ENCODE measurements at places on chromosomes 16 and 17. TPM values are rescaled to one million over a fixed set of nuclear protein-coding genes. Genes with fewer than 3 reads are reported as not detected.

Gene AANAT
- polyA plus RNA-seq: not detected

GRCh38 chr17:81471818-81472456 is 40.7 kb downstream of the ACTG1 start:
- DNase-seq: peak; percentile 46

DNA sequence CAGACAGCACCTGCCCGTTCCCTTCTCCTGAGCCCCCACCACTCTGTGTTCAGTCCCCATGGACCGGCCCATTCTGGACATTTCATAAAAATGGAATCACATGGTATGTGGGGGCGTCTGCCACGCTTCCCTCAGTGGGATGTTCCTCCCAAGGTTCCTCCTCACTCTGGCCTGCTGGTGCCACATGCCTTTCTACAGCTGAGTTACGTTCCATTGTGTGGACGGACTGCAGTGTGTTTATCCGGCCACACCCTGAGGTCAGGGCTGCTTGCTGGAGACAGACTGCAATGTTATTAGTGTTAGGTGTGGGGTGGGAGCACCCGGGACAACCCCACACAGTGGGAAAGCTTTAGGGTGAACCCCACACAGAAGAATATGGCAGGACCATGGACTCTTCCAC is 5.9 kb upstream of the AATK start:
- DNase-seq: no peak

DNA sequence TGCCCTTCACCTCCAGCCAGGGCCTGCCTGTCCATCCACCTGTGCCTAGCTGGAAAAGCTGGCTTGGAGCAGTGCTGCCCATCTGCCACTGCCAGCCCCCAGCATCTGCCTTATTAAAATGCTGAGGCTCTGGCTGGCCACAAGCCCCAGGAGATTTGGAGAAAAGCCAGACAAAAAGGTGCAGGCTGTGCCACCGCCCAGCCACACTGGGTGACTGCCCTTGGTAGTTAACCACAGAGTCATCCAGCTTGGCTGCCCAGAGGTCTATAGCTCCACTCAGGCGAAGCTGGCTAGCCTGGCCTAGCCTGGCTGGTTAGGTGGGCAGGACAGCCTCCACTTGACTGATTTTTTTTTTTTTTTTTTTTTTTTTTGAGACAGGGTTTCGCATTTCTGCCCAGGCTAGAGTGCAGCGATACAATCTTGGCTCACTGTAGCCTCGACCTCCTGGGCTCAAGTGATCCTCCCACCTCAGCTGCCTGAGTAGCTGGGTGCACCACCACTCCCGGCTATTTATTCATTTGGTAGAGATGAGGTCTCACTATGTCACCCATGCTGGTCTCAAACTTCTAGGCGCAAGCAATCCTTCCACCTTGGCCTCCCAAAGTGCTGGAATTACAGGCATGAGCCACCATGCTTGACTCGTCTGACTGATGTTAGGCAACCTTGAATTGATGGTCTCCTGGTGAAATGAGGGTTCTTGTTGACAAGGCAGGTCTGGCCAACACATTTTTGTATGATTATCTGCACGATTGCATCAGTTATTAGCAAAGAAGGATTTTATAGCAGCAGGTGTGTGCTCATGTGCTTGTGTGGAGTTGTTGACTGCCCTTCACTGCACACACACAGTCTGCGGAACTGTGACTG is 103.8 kb downstream of the RAB11FIP4 start:
- DNase-seq: no peak

GRCh38 chr17:42775534-42776098 is 2.4 kb downstream of the VPS25 start:
- no peak for DNase-seq

Data from small intestine (tissue), 16 donors.